Thymus (tissue), 14 donors: ENCODE measurements at places on chromosomes 6 and 20.

DNA sequence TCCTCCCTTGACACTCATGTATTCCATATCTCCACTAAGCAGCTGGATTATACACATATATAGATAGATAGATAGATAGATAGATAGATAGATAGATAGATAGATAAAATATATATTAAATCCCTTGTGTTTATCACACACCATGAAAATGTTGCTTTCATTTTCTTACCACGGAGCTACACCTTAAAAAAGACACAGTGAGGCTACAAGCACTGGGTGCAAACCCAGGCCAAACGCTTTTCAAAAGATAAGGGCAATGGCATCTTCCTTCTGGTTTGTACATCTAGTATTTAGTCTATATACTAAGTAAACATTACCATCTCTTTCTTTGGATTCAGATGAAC is 377.1 kb downstream of the ESR1 start:
- no peak for DNase-seq

- no peak for DNase-seq
These were observed 22.7 kb downstream of the BAK1 start for GRCh38 chr6:33557376-33557775.

DNA sequence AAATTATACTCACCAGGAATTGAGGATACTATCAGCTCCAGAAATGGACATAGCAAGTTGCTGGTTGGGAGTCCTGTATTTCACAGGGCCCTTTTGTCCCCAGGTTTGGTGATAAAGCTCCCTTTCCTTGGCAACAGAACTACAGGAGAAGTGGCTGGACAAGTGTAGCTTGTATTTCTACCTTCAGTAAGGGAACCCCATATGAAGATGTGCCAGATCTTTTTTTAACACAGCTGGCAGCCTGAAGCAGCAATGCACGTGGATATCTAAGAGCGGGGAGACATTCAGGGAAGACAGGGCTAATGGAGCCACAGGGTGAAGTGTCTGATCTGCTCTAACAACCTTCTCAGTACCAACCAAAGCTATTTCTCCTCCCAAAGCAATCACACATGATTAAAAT is 373.9 kb upstream of the ID4 start:
- no peak for DNase-seq

DNA sequence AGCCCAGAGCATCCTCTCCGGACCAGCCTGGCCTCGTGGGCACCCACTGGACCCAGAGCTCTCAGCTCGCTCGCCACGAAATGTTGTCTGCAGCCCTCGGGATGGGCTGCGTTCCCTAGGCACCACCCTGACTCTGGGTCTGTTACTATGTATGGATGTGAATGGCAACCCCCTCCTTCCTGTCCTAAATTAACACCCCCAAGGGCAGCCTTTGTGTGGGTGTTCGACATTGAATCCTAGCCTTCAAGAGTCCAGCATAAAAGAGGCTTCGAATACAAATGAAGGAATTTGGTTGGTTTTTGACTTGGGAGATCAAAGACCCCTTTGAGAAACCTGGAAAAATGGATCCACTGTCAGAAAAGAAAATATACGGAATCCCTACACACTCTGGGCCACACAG is 86.1 kb downstream of the BMP7 start:
- no peak for DNase-seq

DNA sequence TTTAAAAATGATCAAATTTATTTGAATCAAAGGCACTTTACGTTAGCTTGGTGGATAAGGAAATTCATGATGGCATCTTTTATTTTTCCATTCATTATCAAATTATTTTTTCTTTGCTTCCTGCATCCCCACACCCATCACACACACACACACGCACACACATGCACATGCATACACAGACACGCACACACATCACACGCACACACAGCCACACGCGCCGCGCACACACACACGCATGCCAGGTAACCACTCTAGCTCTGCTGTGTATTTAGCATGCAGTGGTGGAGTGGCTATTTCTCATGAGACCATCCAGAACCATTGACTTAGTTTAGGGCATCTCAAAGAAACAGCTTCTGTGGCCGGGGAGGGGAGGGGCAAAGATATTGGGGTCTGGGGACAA is 47.0 kb downstream of the GNAS start:
- DNase-seq: no peak

GRCh38 chr6:16570946-16571345 is 190.3 kb downstream of the ATXN1 start:
- no peak for DNase-seq

GRCh38 chr6:123150076-123150475 is 154.0 kb downstream of the CLVS2 start:
- no peak for DNase-seq

GRCh38 chr6:83637953-83638352 is 70.9 kb downstream of the SNAP91 start:
- no peak for DNase-seq
